ENCODE measurements at places on chromosomes 3 and 15. TPM values are rescaled to one million over a fixed set of nuclear protein-coding genes. Genes with fewer than 3 reads are reported as not detected.

POPDC2 gene
- total RNA-seq = 0.26 TPM

UMPS gene
- total RNA-seq = 29.0 TPM

GNL3 gene
- 51.2 TPM for total RNA-seq

GRK7 gene
- total RNA-seq = not detected

PTX3 gene
- total RNA-seq = 89.6 TPM

SCAANT1 gene
- total RNA-seq = not detected

ST3GAL6 gene
- 1.3 TPM for total RNA-seq

UQCRC1 gene
- 294 TPM for total RNA-seq

SYNM gene
- total RNA-seq = 2.2 TPM

SOX14 gene
- total RNA-seq = not detected

MUC20 gene
- 0.60 TPM for total RNA-seq

EPHA3 gene
- total RNA-seq = 0.16 TPM

RTP1 gene
- not detected for total RNA-seq

RPP25 gene
- 0.34 TPM for total RNA-seq

TRAIP gene
- 2.4 TPM for total RNA-seq
